NCI-H1092 treated with DMSO at 0.1 percent for 48 hours (cell line): ENCODE measurements at places on chromosomes 2 and 18.

- no peak for DNase-seq
Measured at GRCh38 chr2:180716186-180717180, 263.9 kb upstream of the UBE2E3 start.

DNA sequence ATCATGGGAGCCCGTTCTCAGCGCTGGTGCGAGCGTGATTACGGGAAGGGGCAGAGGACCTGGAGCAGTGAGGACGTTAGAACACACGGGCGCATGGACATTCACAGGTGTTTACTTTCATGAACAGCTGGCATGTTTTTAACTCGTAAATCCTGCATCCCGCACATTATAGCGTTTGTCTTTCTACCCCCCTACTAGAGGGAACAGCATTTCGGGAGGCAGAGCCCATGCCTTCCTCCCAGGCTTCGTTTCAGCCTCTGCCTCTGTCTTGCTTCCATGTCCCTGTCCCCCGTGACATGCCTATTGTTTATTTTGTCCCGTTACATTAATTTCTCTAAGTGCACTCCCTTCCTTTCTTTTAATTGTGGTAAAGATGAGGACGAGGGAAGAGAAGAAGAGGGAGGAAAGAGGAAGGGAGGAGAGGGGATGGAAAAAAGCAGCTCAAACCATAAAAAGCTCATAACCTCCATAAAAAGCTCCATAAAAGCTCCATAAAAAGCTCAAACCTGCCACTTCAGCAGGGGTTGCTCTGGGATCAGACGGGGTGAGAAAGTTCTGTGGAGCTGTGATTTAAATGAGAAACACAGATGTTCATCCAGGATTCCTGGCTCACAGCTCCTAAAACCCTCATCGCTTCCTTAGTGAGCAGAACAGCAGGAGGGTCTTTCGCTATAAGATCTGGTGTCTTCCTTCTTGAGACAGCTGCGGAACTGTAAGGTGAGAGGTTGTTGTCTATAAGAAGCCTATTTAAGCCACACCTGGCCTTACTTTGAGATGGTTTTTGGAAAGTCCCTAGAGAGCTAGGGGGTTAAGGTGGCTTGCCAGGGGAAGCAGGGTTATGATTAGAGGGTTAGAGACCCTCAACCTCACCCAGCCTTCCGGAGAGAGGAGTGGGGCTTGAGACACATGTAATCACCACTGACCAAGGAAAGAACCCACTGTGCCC, 66.6 kb upstream of the SNTG2 start:
- no peak for DNase-seq

DNA sequence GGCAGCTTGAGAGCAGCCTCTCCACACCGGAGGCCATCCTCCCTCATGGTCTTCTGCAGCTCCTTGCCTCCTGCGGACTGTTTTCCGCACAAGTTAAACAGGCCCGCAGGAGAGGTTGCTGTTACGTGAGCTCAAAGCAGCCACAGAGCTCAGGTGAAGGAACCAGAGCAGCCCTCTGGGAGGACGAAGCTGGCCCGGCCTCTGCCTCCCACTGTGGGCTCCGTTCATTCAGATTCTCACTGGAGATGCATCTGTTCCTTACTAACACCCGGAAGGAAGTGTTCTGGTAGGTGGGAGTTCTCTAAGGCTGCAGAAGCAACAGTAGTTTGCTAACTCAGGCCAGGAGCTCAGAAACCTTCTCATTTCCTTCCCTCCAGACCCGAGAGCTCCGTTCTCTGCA, 10.9 kb downstream of the DIPK1C start:
- DNase-seq, result no peak

- no peak for DNase-seq
Measured at GRCh38 chr2:60739156-60739555, 16.9 kb upstream of the PAPOLG start.
